ENCODE measurements at places on chromosomes 5 and 9. TPM values are rescaled to one million over a fixed set of nuclear protein-coding genes. Genes with fewer than 3 reads are reported as not detected.

PFN3 gene
- total RNA-seq = not detected

PCYOX1L gene
- 0.93 TPM for total RNA-seq

PHF24 gene
- total RNA-seq = not detected

- peak; percentile 81 for DNase-seq
Measured at GRCh38 chr5:177116631-177117373, 16.8 kb upstream of the NSD1 start.

DNA sequence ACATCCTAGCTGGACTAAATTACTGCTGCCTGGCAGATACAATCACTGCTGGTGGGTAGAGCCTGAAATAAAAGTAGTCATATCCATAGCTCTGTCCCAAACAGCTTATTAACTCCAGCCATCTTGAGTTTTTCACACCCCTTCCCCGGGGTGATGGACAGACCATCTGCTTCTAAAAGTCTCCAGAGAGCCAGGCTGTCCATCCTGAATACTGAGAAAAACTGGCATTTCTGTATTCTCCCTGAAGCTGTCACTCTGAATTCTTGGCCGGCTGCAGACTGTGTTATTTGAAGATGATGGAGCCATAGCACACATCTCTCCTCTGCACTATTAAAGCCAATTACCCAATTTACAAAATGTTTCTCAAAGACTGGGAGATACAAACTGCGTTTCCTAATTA lies 118.6 kb downstream of the GABBR2 start:
- DNase-seq = no peak

DNA sequence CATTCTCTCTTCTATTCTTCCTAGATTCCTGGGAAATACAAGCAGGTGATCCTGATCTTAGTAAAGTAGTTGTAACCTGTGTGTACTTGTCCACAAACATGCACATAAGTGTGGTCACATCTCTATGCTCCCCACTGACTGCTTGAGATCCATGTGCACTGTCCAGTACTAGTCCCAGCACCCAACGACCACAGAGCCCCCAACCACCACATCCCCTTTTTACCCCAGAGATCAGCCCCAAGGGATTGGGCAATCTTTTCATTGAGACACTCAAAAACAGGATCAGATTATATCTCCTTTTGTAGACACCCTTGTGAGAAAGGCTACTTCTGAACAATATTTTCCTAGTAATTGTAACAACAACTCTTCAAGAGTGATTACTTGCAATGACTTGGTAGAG lies 240.6 kb downstream of the ACTL7B start:
- no peak for DNase-seq

DNA sequence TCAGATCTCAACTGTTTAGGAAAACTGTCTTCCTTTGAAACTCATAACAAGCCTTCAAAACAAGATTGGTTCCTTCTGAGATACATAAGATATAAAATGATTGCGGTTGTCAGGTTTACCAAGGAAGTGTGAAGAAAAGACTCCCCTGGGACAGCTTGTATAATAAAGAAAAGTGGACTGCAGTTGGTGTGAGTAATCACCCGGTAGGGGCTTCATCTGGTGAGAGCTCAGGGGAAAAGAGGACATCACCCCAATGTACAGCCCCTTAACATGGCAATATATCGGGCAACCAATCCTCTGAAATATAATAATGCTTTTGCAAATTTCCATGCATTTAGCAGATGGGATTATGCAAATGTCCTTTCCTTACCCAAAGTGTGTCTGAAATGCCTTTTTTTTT lies 216.5 kb upstream of the KLF9 start:
- no peak for DNase-seq

- DNase-seq = no peak
Measured at GRCh38 chr5:116675626-116675910, 100.9 kb upstream of the SEMA6A start.

DNA sequence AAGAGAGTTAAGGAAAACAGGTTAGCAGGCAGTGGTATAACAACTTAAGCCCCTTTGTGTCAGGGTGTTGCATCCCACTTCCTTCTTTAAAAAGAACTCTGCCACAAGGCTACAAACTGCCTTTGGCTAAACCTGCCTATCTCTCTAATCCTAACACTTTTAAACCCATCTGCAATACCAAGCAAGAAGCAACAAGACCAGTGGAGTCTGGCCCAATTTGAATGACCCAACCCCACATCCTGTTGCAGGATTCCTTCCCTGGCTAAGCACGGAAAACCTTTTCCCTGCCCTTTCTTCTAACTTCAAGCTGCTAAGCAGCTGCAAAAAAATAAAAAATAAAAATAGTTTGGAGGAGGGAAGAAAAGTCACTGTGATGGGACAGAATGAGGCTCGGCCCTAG lies 27.1 kb downstream of the ABCA1 start:
- DNase-seq = no peak
